ENCODE measurements at places on chromosomes 1 and 21.
A peak's percentile ranks its signal among the peaks of the same experiment; 100 is the strongest.

GRCh38 chr1:235635938-235636662, 13.5 kb downstream of the GNG4 start:
- DNase-seq: no peak

DNA sequence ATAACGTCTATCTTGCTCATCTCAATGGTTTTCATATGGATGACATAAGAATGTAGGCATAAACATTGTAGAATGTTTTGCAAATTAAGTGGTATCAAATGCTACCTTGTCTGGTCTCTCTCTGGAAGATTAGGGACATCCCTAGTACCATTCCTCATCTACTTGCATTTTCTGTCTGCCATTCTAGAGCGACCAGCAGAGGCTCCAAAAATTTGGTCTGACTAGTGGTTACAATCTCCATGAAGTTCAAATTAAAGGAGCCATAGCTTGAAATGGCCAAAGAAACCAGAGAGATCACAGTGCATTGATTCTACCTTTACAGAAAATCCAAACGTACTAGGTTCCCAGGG, 1.1 kb downstream of the CD84 start:
- no peak for DNase-seq

GRCh38 chr1:170580636-170581440, 48.9 kb downstream of the GORAB start:
- DNase-seq: no peak

GRCh38 chr1:81125672-81126071, 675.1 kb upstream of the ADGRL2 start:
- peak; percentile 70 for DNase-seq

- DNase-seq: no peak
Measured at GRCh38 chr1:147545133-147545532, 3.8 kb downstream of the BCL9 start.

- DNase-seq: peak; percentile 92
Measured at GRCh38 chr1:85330214-85330631, 53.8 kb upstream of the BCL10 start.

DNA sequence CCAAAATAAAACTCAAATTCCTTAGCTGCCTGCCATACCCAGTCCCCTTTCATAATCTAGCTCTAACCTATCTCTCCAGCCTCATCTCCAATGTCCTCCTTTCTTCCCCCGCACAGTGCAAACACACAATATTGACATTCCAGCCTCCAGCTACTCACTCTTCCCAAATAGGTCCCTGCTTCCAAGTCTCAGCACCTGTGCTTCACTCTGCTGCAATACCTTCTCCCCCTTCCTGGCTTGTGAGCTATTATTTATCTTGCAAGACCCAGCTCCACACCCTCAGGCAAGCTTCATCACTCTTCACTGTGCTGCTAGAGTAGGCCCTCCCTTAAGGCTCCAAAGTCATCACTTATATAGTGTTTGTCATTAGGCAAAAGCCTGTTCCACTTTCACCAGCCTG, 9.7 kb downstream of the PLPP3 start:
- DNase-seq: no peak

- no peak for DNase-seq
Measured at GRCh38 chr21:17688912-17689874, 76.5 kb upstream of the BTG3 start.

- no peak for DNase-seq
Measured at GRCh38 chr1:85282424-85282823, 6.0 kb upstream of the BCL10 start.

- peak; percentile 68 for DNase-seq
Measured at GRCh38 chr21:29258626-29259338, 39.9 kb upstream of the BACH1 start.

DNA sequence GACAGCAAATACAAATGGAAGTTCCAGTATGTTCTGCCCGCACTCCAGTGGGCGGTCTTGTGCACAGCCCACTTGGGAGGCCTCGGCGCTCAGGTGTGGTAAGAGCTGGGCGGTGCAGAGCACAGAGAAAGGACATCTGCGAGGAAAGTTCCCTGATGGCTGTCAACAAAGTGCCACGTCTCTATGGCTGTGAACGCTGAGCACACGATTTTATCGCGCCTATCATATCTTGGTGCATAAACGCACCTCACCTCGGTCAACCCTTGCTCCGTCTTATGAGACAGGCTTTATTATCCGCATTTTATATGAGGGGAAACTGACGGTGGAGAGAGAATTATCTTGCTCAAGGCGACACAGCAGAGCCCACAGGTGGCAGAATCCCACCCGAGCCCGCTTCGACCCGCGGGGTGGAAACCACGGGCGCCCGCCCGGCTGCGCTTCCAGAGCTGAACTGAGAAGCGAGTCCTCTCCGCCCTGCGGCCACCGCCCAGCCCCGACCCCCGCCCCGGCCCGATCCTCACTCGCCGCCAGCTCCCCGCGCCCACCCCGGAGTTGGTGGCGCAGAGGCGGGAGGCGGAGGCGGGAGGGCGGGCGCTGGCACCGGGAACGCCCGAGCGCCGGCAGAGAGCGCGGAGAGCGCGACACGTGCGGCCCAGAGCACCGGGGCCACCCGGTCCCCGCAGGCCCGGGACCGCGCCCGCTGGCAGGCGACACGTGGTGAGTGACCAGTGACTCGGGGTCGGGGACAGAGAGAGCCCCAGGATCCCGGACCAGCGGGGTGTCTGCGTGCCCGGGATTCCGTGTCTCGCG, at the start of gene IL12RB2:
Gene IL12RB2 (plus strand): TSS at position 623 of the 810 bp plus-strand sequence. CDS start 12,496 bp downstream, outside the sequence.
- no peak for DNase-seq

DNA sequence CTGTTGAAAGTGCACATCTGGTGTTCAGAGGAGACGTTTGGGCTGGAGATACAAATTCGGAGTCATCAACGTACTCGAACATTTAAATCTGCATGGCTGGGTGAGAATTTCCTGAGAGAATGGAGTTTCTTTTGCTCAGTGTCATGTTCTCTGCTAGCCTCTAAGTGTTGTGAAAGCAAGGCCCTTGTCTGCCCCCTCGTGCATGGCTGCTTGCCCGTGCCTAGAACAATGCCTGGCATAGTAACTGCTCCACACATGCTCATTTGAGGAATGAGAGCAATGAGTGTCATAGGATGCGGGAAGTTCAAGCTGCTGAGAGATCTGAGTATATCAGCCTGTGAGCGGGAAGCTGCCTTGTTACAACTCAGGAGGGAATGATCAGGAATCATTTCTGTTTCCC, 171.1 kb upstream of the CSF3R start:
- DNase-seq: no peak

- no peak for DNase-seq
Measured at GRCh38 chr1:202710070-202711045, at the start of gene SYT2. Gene SYT2, minus strand, starts transcription at chr1:202710454. Its CDS starts 104,682 bp downstream, at chr1:202605772.

- DNase-seq: no peak
Measured at GRCh38 chr1:8590721-8591351, 226.6 kb downstream of the RERE start.

- DNase-seq: no peak
Measured at GRCh38 chr1:21278860-21279845, 11.1 kb downstream of the ECE1 start.

DNA sequence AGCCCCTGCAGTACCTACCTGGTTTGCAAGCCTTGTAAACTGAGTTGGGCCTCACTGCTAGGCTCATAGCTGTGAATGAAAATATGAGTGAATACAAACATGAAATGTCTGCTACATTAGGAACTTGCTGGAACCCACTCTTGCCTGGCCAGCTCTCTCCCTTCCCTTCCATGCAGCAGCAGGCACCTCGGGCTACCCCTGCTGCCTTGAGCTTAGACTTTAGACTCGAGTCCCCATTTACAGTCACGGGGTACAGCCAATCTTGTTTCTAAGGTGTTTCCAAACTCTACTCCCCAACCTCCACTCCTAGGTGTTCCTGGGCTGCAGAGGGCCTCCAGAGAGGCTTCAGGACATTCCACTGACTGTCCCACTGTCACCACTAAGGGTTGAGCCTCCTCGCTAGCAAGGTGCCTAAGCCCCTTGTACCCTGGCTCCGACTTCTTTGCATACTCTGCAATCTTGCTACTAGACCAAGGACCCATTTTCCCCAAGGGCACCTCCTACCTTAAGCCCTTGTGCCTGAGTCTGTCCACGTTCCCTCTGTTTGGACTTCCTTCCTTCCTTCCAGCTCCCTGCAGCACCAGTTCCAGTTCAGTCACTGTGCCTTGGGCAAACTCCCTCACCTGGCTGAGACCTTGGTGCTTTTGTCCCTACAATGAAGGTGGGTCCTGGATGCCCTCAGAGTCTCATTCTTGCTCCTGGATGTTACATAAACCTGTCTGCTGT, 36.9 kb downstream of the CDK18 start:
- DNase-seq: no peak

DNA sequence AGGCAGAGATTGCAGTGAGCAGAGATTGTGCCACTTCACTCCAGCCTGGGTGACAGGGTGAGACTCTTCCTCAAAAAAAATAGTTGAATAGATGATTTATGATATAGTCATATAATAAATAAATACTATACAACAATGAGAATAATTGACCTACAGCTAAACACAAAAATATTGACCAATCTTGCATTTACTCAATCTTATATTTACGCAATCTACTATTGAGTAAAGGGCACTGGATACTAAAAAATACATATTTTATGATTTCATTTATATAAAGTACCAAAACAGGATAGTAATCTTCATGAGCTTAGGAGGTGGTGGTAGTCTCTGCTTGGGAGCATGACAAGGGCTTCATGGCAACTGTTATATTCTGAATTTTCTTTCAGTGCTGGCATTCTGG, 19.1 kb upstream of the GBP3 start:
- DNase-seq: no peak

- no peak for DNase-seq
Measured at GRCh38 chr1:115880981-115881672, 40.2 kb upstream of the NHLH2 start.

DNA sequence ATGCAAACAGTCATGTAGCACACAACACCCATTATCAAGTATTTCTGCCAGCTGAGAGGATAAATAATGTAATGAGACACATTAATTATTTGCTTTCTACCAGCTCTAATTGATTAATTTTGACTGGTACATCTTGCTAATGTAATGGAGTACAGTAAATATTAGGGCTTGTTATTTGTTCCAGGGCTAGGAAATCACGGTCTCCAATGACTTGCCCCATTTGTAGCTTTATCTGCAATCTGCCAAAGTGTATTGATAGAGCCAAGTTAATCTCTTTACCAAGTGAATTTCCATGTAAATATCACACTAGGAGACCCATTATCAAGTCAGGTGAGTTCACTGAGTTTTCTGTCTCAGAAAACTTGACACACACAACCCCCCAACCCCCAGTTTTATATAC, 55.1 kb downstream of the RGS13 start:
- DNase-seq: no peak

DNA sequence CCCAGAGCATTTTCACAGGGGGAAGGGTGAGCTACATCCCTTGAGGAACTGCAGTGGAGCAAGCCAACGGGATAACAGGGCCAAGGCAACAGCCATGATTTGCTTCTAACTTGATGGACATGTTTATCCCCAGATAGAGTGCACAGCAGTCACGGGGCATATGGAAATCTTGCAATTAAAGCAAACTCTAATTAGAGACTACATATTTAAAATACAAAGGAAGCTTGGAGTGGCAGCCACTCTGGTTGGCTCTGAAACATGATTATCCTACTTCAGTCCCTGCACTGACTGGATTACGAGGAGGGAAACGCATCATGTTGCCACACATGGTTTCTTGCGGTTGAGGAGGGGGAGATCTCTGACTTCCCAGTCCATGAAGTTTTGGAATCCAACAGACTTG, 60.8 kb downstream of the BEND5 start:
- no peak for DNase-seq

DNA sequence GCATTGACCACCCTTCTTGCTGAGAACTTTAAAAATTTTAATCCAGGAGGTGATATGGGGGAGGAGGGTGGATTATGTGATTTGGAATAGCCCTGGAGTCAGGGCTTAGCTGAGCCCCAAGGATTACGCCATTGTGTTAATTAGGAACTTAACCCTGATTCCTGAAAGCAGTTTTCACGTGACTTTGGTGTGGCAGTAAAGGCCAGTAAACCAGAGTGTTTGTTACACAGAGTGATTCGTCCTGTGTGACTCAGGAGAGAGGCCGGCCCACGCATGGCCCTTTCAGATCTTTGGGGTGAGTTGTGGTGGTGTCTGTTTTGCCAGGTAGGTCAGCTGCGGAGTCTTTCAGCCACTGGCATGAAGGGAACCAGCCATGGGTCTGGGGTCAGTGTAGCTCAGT, 107.6 kb downstream of the NOS1AP start:
- no peak for DNase-seq

DNA sequence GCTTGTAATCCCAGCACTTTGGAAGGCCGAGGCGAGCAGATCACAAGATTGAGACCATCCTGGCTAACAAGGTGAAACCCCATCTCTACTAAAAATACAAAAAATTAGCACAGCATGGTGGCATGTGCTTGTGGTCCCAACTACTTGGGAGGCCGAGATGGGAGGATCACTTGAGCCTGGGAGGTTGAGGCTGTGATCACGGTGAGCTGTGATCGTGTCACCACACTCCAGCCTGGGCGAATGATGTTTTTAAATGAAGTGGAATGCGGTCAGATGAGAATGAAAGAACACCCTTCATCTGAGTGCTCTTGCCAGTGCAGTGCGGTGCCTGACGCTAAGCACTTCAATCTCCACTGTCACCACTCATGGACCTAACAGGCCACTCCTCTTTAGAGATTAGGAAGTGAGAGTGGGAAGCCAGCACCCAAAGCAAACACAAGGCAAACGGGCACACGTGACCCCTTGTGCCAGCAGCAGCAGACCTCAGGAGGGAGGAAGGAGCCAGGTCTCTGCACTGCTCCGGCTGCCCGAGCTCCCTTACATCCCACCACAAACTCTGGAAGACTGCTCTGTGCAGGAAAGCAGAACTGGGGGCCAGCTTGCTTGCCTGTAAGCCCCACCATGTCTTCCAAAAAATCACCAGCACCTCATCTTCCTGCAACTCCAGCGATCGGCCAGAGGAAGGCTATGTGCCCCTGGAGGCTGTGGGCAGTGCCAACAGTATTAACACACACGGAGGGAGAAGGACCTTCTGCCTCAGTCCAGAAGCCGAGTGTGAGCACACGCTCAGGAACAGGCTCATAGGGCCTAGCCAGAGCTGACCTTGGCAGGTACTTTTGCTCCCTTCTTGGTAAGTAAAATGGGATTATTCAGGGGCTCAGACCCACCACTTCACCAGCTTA, 9.7 kb downstream of the CTNNBIP1 start:
- DNase-seq: no peak

DNA sequence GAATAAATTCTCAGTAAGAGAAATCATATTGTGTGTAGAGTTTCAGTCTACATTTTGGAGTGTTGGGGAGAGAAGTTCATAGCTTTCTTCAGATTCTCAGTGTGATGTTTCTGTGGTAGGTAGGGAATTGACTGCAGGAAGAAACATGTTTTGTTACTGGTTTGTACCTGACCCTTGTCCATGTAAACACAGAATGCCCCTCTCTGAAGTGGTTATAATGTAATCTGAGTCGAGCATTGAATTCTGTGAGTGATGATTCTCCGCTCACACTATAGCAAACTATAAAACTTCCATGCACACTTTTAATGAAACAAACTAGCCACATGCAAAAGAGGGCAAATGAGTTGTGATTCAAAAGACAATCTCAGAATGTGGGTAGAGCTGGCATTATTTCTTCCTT, 433.2 kb downstream of the USP25 start:
- no peak for DNase-seq

DNA sequence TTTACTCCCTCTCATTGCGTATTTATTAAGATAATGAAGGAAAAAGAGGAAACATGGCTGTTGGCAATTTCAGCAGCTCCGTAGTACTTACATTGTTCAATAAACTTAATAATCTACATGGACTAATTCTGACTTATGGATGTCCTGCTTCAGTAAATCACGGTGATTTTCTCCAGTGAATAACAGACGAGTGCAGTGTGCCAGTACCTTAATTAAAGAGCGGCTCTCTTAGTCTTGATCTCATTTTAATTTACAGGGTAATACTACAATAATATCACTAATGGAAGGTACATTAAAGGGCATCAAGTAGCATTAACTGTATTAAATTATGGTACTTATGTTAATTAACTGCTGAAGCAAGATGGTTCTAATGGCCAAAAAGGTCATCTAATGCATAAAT, 187.2 kb downstream of the NTNG1 start:
- DNase-seq: no peak

Measured in fibroblast of skin of left biceps (primary cell).